CD4-positive, alpha-beta memory T cell (primary cell): ENCODE measurements at places on chromosomes 2 and 18.

DNA sequence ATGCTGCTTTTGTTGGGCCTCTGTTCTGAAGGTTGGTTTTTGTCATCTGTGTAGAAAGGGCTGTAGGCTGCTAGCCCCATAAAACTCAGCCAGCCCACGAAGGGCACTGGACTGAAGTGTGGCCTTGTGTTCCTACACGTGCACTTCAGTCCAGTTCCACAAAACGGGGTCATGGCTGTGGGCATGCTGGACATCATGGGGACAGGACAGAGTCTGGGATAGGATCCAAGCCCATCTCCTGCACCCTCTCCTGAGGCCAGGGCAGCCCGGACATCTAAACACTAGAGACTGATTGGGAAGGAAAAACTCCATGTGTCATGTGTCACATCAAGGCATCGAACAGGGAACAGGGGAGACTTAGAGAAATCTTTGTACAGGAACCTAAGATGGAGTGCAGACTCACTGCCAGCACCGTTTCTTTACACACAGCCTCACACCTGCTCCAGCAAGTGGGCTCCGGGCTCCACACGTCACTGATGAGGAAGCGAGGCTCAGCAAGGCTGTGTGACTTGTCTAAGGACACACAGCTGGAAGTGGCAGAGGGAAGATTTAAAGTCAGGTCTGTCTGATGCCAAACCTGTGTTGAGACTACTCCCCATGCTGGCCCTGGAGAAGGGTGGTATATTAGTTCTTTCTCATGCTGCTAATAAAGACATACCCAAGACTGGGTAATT is 74.8 kb upstream of the BCL2L11 start:
- DNase-seq, result no peak

DNA sequence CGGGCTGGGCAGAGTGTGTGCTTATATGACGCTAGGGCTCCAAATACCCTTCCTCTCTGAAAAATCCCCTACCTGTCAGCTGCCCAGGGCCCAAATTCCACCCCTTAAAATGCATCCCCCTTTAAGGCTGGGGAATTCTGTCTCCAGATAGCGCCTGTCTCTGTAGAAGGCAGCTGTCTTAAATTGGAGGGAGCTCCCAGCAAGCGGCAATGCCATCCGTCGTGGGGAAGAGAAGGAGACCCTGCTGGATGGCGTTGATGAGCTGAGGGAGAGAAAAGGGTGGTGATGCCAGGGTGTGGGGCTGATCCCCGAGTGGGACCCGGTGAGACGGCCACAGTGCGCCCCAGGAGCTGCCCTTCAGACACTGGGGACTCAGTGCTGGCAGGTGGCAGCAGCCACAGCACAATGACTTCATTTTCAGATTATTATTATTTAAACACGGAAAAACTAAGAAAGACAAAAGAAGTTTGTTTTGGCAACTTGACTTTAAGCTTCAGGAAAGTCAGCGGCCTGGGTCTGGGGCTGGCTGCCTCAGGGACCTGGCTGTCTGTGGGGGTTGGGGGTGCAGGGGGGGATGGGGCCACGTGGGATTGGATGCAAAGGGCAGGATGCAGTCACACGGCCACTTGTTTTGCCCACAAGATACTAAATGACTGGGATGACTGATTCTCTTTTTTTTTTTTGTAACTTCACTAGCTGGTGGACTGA is 152.8 kb downstream of the TFCP2L1 start:
- DNase-seq, result no peak

GRCh38 chr18:5155218-5155906 is 41.7 kb downstream of the AKAIN1 start:
- DNase-seq, result no peak

- DNase-seq, result no peak
Measured at GRCh38 chr2:78061301-78061700, 539.1 kb upstream of the LRRTM4 start.

GRCh38 chr18:2969695-2970094 is 43.2 kb downstream of the LPIN2 start:
- peak; percentile 37 for DNase-seq

DNA sequence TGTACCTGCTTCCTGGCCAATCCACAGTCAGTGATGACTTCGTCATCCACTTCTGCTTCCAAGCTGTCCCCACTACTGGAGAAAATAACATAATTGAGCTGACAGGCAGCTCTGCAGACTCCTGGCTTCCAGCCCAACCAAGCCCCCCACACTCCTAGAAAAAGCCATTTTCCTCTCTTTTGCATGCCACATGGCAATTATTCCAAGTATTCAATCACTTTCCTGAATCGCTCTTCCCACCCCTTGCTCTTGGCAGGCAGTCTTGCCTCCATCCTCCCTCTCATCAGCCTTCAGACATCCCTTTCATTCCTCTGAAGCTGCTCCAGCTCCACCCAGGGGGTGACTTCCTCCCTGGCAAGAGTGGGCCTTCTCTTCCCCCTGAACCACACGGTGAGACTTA is 14.3 kb upstream of the ST8SIA5 start:
- DNase-seq, result no peak

DNA sequence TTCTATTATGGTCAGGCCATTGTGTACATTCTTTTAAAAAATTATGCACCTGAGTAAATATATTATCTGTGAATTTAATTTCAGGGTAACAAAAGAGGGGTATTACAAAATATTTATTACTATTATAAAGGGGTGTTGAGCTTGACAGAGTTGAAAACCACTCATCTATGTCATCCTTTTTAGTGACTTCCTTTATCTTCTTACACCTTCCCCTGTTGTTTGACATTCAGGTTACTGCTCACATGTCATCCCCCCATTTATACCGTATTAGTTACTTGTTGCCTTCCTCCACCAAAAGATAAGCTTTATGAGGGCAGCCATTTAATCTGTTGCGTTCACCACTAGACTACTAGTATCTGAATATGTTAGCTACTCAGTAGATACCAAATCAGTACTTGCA is 291.2 kb downstream of the BCL2 start:
- DNase-seq, result no peak

DNA sequence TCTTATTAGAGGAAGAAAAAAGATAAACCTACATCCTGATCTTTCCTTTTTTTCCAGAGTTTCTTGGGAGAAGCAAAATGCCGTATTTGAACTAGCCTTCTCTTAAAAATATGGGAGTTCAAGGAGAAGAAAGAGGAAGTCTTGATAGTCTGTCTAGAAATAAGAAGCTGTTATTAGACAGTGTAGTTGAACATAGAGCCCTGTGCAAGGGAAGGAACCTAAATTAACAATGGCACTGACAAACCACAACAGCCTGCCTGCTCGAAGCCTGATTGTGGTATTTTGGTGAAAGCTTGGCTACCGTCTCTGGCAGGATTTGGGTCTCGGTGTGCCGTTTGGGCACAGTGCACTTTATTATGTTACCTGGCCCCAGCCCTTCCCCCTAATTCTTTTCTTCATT is 17.1 kb downstream of the SMARCAL1 start:
- no peak for DNase-seq

GRCh38 chr2:84969511-84970209 is 1.3 kb upstream of the KCMF1 start:
- peak; percentile 50 for DNase-seq

- DNase-seq, result no peak
Measured at GRCh38 chr2:134758633-134759032, 39.8 kb upstream of the TMEM163 start.

- no peak for DNase-seq
Measured at GRCh38 chr2:187118331-187119099, 269.5 kb upstream of the ZSWIM2 start.

DNA sequence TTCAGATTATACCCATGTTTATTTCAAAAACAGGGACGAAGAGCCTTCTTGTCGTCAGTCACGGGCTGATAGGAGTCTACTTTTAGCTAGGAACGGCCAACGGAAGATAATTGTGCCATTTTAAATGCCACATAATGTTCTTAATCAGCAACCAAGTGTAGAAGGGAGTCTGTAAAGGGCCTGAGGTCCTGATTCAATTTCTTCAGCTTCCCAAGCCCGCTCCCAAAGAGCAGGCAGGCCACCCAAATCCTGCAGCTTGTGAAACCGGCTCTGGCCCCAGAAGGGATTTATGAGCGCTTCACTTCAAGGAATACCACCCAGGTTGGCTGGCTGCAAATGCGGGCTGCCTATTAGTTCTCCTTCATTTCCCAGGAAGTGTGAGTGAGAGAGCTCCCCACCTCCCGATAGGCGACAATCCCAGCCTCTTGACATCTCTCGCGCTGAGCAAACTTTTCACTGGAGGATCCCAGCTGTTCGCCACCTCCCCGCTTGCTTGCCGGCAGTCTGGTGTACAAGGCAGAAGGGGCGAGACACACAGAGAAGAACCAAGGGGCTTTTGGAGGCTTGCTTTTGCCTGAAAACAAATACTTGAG is 272.9 kb downstream of the CDH20 start:
- DNase-seq, result no peak

GRCh38 chr18:23964282-23965238 is 50.0 kb upstream of the TTC39C start:
- DNase-seq, result peak; percentile 65

- no peak for DNase-seq
Measured at GRCh38 chr2:3354986-3355385, 22.6 kb downstream of the EIPR1 start.

DNA sequence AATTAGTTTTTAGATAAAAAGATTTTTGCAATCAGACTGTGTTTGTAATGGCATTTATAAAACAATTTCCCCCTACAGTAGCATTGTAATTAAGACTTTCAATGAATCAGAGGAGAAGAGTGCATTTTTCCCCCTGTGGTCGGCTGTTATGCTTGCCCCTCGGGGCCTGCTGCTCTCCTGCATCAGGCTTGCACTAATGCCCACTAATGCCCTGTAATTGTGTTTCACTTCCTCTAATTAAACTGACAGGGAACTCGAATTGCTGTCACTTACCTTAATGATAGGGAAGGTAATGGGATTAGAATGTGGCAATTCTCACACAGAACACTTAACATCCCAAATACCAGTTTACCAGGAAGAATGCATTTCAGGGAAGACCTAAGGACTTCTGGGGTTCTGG is 61.2 kb upstream of the LRRTM1 start:
- no peak for DNase-seq

- no peak for DNase-seq
Measured at GRCh38 chr18:73979742-73980141, 167.9 kb downstream of the FBXO15 start.

DNA sequence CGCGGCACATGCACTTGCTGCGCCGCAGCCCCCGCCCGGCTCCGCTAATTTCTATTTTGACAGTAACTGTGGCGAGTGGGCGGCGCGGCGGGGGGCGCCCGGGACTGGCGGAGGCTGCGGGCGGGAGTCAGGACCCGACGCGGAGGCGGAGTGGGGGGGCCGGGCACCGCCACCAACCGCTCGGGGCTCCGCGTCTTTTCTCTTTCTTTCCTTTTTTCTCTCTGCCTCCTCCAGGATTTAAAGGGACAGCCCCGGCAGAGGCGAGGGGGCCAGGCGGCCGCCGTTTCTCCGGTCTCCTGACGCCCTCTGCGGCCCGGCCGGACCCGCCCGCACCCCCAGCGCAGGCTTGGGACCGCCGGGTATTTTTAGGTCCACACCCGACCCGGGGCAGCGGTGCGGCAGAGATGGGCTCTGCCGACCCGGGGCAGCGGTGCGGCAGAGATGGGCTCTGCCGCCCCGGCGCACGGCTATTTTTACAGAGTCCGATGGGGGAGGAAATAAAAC is 460 bp upstream of the ZBTB7C start:
- no peak for DNase-seq

DNA sequence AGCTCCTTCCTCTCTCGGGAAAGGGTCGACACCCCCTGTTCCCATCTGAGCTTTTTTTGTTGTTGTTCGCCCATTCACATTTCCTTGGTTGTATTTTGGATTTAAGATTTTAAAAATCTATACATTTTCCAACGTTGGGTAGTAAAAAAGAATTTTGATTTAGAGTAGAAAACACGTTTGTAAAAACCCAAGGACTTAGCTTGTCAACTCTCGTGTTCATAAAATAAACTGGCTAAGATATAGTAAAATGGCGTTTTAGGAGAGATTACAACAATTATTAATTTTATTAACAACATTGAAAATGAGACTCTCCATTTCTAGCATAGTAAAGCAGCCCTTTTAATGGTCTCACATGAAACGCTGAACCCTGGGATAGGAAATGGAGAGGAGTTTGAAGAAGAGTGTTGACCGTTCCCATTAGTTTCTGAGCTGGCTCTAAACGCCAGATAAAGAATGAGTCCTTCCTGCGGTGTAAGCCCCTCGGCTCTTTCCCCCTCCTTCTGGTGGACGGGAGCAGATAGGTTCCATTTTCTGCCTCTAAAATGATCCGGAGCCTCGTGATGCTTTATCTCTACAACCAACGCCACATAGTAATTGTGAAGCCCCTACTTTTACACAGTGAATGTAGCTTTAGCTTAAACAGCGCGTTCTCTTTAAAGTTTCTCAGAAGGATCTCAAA is 24.0 kb upstream of the ZNF516 start:
- DNase-seq, result no peak

DNA sequence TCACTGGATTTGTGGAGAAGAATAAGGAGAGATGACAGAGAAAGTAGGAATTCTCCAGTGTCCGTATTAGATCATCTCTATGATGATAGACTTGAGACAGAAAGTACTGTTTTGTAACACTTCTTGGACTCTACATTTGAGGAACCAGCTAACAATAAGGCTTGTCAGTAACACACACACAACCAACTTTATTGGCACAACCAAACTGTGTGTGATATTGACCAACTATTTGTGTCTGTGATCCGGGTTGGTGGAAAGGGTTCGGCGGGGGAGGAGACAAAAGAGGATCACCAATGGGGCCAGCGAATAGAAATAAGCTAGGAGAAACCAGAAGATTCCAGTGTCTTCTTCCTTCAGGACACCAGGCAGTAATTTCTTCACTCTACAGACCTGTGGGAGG is 79.8 kb downstream of the MARCHF4 start:
- no peak for DNase-seq

- DNase-seq, result no peak
Measured at GRCh38 chr18:21000667-21001066, 110.9 kb downstream of the ROCK1 start.

DNA sequence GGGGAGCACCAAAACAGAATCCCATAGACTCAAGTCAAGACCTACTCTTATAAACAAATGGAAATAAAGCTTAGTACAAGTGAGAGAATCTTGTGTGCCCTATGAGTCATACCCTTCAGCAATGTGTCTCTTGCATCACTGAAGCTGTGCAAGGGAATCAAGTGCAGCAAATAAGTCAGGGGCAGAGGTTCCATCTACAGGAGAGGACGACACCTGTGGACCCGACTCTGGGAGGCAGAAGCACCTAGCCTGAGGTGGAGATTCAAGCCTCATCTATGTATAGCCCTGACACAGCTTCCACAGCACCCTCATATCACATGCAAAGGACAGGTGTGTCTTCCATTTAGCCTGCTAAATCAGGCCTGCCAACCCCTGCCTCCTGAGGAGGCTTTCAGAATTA is 298.2 kb downstream of the CNTNAP5 start:
- DNase-seq, result no peak

DNA sequence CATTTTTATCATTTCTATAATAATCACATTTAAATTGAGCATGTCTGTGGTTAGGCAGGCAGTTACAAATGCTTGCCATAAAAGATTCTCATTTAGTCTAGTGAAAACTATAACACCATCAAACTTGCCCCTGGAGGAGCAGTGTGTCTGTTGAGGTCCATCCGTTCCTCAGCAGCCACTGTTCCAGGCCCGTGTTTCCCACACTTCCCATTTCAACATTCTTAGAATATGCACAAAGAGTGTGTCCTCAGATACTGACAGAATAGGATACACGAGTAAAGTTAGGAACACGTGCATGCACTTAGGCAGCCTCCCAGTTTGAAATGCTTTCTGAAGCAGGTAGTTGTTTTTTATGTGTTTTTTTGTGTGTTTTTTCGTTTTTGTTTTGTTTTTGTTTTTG is 39.9 kb downstream of the NCK2 start:
- no peak for DNase-seq

- DNase-seq, result no peak
Measured at GRCh38 chr18:37368110-37368954, 197.3 kb downstream of the CELF4 start.
